ENCODE measurements at places on chromosomes 7 and 10. TPM values are rescaled to one million over a fixed set of nuclear protein-coding genes. Genes with fewer than 3 reads are reported as not detected.

PLAC9 gene
- total RNA-seq, result not detected

GARIN1A gene
- 0.37 TPM for total RNA-seq

NUTM2D gene
- total RNA-seq, result 2.1 TPM

GNAT3 gene
- not detected for total RNA-seq

CRHR2 gene
- total RNA-seq, result not detected

RABGEF1 gene
- total RNA-seq, result 23.8 TPM

NHLRC2 gene
- total RNA-seq, result 23.6 TPM

CDH23 gene
- 1.3 TPM for total RNA-seq

BEND7 gene
- total RNA-seq, result not detected

SEM1 gene
- total RNA-seq, result 43.8 TPM

GDF10 gene
- 0.49 TPM for total RNA-seq

OR2F2 gene
- not detected for total RNA-seq

IL2RA gene
- total RNA-seq, result 989 TPM

LYZL1 gene
- total RNA-seq, result not detected

FXYD4 gene
- total RNA-seq, result not detected

CDK14 gene
- total RNA-seq, result 2.0 TPM

PDE6C gene
- total RNA-seq, result not detected

EPHA1 gene
- 0.09 TPM for total RNA-seq

FGFR2 gene
- not detected for total RNA-seq

PDZD7 gene
- total RNA-seq, result 0.93 TPM

NEBL gene
- 0.59 TPM for total RNA-seq

TSPAN15 gene
- 1.9 TPM for total RNA-seq

UNC5B gene
- 0.02 TPM for total RNA-seq

CYP2C19 gene
- 0.33 TPM for total RNA-seq

NUTM2E gene
- 0.19 TPM for total RNA-seq

SAMD9L gene
- 15.8 TPM for total RNA-seq

PLAU gene
- 0.57 TPM for total RNA-seq

MET gene
- total RNA-seq, result 2.2 TPM

GRM8 gene
- total RNA-seq, result not detected

EIF5AL1 gene
- 0.45 TPM for total RNA-seq

CALD1 gene
- 7.2 TPM for total RNA-seq

CADPS2 gene
- total RNA-seq, result not detected
